ENCODE measurements at places on chromosomes 7 and 10.

GRCh38 chr10:105743343-105744056, 1102.4 kb downstream of the SORCS3 start:
- DNase-seq, result no peak

DNA sequence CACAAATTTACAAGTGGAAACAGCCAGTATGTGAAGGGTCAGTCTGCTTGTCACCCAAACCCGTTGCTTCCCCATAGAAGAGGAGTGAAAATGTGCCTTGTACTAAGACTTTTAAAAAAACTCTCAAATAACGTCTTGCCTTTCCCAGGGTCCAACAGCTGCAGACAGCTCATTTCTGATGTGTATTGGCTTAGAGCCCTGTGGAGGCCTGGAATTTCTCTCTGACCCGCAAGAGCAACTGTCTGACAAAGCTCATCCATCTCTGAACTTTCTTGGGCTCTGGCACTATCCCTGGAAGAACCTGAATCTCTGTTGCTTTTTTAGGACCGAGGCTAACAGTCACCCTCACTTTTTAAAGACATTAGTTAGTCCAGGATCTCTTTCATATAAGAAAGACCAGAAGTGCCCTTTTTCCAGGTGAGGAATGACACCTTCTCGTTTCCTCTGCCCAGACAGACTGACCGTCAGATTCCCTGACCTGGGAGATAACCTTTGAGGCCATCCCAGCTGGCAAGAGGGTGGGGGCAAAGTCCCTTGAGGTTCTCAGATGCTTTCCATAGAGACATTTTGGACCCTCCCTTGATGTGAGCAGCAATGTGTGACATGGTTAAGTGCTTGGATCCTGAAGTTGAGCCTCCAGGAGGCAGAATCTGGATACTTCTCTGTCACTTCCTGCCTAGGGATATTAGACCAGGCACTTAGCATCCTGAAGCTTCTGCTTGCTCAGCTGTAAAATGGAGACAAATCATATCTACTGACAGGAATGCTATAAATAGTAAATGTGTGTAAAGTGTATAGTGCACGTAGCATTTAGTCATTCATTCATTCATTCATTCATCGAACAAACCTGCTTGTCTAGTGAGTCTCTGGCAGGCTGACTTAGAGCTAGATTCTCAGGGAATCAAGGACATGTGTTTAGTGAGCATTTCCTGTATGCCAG, 4.5 kb upstream of the NODAL start:
- no peak for DNase-seq

- DNase-seq, result no peak
Measured at GRCh38 chr10:17562614-17563013, 54.6 kb downstream of the HACD1 start.

- DNase-seq, result no peak
Measured at GRCh38 chr7:131038153-131038552, 289.5 kb upstream of the MKLN1 start.

DNA sequence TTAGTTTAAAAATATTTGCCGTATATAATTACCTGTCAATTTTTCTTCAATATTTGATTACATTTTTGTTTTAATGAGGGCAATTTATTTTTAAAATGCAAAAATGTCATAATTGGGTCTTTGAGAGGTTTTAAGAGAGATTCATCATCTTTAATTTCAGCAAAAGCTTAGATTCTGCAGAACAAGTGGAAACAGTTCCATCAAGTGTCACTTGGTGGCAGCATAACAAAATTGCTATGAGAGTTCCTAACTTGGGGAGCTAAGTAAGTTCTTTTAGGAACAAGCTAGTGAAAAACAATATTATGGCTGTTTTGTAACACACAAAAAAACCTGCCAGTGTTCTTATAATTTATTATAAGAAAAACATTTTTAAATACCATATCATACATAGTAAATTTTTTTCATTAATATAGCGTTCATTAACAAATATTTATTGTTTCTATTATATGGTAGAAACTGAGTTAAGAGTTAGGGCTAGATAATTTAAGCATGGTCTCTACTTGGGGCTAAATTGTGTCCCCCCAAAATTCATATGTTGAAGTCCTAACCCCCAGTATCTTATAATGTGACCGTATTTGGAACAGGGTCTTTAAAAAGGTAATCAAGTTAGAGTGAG, 155.2 kb downstream of the MAGI2 start:
- DNase-seq, result no peak

GRCh38 chr10:103193107-103193819, at the start of gene NT5C2:
Gene NT5C2 (minus strand): TSS chr10:103193272. CDS start chr10:103174958, 18,314 bp downstream.
- peak; percentile 24 for DNase-seq

GRCh38 chr10:13813550-13813949, 226.8 kb downstream of the PRPF18 start:
- DNase-seq, result no peak

- DNase-seq, result no peak
Measured at GRCh38 chr10:99779335-99779734, 3.1 kb upstream of the ABCC2 start.

DNA sequence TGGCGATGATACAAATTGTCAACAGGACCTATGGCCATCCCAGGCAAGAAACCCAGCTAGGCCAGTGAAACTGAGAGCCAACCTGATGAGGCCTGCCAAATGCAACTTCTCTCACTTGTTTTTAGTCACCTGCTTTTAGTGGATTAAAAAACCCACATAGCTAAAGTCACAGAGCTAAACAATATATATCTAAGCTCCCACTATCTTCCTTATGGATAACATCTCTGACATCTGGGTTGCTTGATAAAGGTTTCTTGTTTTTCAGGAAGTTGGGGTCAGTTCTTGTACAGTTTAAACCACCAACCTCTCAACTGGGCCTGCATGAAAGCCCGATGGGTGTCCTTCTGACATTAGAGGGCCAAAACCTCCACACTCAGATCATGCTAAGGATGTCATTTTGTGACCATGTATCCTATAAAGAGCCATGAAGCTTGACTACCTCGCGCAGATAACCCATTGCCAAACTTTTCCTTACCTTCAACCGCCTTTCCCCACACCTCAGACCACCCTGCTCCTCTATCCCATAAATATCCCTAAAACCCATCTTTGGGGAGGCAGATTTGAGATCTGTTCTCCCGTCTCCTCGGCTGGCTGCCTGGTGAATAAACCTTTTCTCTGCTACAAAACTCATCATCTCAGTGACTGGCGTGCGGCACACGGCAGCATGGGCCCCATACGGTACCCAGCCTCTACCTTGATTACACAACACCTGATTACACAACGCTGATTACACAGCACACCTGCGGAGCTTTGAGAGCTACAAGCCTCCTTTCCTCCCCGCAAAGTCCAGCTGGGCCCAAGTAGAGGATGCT, 797 bp upstream of the STMP1 start:
- DNase-seq, result no peak

DNA sequence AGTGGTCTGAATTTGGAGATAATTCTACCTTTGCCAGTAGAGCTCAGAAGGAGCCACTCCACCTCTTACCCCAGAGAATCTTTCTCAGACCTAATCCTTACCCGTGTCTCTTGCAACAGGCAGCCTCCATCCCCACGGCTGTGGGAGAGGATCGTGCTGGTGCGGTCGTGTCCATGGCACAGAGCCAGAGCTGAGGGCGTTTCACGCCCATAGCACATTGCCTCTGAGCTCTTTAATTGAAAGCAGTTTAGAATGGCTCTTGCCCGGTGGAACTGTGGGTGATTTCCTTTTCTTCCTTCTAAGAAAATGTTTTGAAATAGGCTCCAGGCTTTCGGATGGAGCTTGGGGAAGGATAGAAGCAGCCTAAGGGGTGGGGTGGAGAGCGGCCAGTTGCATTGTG, 41.5 kb downstream of the PRF1 start:
- DNase-seq, result no peak

DNA sequence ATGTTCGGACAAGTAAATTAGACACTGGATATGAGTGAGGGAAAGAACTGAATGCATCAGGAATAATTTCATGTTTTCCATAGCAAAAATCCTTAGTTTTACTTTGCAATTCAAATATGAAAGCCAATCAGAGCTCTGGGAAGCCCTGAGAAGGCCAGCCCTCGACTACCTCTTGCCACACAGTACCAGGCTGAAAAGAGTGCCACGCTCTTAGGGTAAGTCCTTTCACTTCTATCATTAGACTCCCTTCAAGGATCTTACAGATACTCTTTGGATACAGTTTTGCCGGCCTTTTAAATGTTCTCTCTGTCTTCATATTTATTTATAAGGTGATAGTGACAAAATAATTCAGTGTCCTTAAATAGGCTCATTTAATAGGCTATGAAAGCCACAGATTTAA, 1.9 kb downstream of the COBL start:
- no peak for DNase-seq

DNA sequence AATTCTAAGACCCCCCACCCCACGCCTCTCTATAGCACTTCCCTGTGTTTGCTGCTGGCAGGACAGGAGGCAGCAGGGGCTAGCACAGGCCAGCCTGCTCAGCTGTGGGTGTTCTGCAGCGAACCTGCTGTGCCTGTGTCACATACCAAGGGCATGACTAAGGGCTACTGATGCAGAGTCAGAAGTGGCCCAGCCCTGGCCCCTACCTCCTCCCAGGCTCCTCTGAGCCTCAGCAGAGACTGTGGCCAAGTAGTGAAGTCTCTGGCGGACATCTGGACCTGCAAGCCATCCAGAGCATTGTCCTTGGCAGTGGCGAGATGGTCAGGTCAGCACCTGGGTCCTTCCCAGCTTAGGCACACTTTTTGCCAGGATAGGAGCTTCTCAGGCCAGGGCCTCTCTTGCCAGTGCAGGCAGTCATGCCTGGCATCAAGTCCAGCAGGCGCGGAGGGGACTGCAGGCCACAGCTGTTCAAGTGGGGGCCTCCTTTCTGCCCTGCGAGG, 116.3 kb upstream of the RET start:
- DNase-seq, result no peak

DNA sequence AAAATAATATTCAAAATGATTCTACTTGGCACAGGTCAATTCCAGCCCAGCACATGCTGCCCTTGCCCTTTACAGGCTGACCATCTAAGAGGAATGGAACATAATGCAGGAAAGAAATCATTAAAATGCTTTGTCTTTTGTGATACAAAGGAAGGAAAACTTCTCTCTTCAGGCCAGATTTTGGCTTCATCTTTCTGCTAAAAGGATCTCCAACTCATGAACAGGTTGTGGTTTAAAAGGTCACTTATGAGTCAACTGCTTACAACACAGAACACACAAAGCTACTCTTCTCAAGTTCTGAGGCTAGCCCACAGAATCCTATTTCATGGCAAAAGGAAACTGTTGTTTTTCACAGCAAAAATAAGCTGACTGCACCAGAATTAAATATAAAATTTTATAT, 197.1 kb downstream of the DOCK4 start:
- no peak for DNase-seq

DNA sequence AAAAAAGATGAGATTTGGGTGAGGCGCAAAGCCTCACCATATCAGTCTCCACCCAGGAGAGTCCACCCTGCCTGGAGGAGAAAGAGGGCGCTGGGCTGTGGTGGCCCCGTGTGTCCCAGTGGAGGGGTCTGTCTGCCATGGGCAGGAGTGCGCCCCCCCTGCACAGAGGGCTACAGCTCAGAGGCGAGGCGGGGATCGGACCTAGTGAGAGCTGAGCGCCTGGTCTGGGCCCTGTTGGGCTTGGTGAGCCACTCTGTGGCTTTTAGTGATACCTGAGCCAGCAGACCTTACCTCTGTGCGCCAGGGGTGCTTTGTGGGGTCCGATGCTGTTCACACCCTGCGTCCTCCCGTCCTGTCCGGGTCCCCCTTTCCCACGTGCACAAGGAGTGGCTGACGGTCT, 25.9 kb upstream of the GNA12 start:
- no peak for DNase-seq

GRCh38 chr7:16739863-16740622, 13.5 kb upstream of the TSPAN13 start:
- no peak for DNase-seq

DNA sequence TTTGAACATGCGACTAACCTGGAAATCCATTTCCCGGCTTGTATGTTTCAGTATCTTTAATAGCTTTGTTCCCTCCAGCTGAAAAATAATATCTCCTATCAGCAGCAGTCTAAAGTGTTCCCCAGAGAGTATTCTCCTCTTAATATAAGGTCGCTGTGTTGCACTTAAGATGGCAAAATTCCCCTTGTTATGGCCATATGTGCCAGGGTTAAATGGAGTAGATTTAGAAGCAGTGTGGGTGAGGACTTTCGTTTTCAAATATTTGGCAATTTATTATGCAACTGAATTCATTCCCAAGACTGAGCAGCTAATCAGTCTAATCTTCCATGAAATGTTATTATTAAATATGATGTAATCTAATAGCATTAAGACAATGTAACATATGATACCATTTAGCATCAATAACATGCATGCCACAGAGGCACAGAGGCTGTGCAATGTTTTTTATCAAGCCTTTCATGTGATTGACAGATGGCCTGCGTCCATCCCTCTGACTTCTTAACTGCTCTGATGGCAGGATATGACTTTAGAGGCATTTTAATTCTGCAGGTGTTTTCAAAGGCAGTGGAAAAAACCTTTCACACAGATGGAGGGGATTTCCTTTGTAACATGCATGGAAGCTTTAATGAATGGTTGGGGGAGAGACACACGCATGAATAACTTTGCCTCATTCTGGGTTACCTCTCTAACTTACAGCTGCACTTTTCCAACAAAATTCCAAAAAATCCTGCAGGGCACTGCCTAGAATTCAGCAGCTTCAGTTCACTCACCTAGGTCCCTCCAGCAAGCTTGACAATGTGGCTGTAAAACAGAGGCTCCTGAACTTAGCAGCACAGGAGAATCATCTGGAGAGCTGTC, 55.1 kb upstream of the ZPBP start:
- no peak for DNase-seq

GRCh38 chr10:129936266-129936922, 27.7 kb downstream of the EBF3 start:
- DNase-seq, result no peak

GRCh38 chr10:78687626-78688025, 381.1 kb upstream of the ZMIZ1 start:
- no peak for DNase-seq

GRCh38 chr10:91690412-91690811, 57.5 kb upstream of the PPP1R3C start:
- DNase-seq, result no peak

Measured in stimulated activated CD4-positive, alpha-beta T cell treated with anti-CD3 and anti-CD28 coated beads, Interleukin-1b, Interleukin-23, amount 100 ng/mL, for 1 hour (primary cell).